Naive thymus-derived CD8-positive, alpha-beta T cell (primary cell): ENCODE measurements at places on chromosomes 6 and 20.

DNA sequence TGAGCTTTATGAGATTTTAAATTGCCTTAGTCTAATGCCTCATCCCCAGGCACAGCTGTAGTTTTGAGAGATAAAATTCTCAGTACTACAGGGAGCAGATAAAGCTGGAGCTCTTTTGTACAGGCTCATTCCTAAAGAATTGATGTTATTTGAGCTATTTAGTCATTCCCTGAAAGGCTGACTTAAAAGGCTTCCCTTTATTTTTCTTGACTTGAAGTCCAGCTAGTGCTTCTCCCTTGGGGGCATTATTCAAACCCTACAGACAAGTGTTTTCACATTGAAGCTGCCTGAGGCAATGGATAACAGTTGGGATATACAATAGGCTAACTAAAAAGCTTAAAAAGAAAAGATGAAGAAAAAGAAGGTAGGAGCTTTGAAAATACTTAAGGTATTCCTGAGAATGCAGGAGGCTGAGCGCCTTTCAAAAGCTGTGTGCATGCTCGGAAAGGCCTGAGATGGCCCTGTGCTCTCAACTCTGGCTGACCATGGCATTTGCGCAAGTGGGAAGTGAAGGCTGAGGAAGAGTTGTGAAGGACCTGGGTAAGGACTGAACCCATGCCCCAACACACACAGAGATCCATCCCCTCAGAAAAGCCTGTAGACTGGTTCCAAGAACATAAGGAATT is 315.1 kb downstream of the SMOC2 start:
- H3K4me1 ChIP-seq = no peaks in the 10 kb centered on the region
- H3K36me3 ChIP-seq = peaks cover 1% of the 10 kb centered on the region
- H3K4me3 ChIP-seq = no peak overlapping the region
- DNase-seq = no peak

DNA sequence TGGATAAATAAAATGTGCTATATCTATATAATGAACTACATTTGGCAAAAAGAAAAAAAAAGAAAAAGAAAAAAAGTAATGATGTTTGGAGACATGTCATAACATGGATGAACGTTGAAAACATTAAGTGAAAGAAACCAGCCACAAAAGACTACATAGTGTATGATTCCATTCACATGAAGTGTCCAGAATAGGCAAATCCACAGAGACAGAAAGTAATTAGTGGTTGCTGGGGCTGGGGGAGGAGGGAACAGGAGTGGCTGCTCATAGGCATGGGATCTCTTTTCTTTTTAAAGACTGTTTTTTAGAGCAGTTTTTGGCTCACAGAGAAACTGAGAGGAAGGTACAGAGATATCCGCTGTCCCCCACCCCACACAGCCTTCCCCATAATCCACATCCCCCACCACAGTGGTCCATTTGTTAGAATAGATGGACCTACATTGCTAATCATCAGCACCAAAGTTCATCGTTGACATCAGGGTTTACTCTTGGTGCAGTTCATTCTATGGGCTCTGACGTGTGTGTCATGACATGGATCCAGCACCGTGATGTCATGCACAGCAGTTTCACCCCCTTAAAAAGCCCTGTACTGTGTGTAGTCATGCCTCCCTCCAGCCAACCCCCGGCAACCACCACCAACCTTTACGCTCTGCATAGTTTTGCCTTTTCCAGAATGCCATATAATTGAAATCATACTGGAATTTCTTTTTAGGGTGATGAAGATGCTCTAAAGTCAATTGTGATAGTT is 240.9 kb upstream of the RREB1 start:
- no peak overlapping the region for H3K27ac ChIP-seq
- H3K4me3 ChIP-seq = no peak overlapping the region
- no peaks in the 10 kb centered on the region for H3K36me3 ChIP-seq
- peaks cover 9% of the 10 kb centered on the region for H3K27me3 ChIP-seq

DNA sequence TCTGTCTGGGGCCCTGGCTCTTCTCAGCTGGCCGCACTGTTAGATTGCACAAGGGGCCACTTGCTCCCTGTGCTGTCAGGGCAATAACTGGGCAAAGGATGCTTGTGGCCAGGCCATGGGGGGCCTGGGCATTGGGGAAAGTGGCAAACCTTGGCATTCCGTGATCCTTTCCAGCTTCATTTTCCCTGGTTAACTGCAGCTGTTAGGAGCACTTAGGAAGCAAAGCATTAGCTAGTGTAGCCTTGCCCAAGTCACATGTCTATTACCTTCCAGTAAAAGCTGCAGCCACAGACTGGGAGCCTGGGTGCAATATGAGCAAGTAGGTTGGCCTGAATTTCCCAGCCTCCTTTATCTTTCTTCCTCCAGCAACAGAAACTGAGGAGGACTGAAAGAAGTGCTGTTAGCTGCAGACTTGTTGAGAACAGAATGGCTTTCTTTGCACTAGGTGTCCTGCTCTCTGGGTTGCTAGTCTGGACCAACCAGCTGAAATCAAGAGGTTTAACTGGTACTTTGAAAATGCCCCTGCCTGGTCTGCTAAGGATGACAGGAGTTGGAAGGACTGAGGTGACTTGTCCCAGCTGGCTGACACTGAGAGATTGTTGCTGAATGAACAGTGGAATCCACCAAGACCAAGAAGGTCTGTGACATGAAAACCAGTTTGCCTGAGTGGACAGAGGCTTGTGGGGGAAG is 312.3 kb upstream of the SUPT3H start:
- no peaks in the 10 kb centered on the region for H3K36me3 ChIP-seq
- no peak for DNase-seq
- no peaks in the 10 kb centered on the region for H3K4me1 ChIP-seq
- no peak overlapping the region for H3K4me3 ChIP-seq
- no peaks in the 10 kb centered on the region for H3K27me3 ChIP-seq

DNA sequence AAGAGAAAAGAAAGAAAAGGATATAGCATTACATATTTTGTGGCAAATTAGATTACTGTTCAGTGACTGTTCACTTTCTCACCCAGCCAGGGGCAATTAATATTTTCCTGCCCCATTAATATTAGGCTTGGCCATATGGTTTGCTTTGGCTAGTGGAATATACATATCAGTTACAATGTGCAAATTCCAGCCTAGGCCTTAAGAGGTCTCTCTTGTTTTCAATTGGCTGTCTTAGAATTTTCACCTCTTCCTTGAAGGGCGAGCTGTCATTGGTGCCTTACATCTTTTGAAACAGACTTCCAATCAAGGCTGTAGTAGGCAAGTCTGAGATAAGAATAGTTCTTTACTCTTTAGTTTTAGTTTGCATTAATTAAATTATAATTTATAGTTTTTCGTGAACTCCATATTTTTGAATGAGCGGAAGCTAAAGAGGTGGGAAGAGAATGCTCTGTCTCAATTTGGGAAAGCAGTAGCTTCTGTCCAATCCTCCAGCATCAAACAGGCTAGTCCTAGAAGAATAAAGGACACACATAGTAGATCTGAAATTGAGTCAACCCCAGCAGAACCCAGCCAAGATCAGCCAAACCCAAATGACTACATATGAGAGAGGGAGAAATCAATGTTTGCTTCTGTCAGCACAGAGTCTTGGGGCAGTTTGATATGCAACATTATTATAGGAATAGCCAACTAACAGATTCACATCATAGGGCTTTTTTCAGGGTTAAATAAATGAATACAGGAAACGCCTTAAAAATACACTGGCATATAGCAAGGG is 6.3 kb upstream of the CSNK2A1 start:
- peaks cover 33% of the 10 kb centered on the region for H3K27me3 ChIP-seq
- no peaks in the 10 kb centered on the region for H3K36me3 ChIP-seq
- no peaks in the 10 kb centered on the region for H3K4me1 ChIP-seq
- no peak overlapping the region for H3K27ac ChIP-seq

DNA sequence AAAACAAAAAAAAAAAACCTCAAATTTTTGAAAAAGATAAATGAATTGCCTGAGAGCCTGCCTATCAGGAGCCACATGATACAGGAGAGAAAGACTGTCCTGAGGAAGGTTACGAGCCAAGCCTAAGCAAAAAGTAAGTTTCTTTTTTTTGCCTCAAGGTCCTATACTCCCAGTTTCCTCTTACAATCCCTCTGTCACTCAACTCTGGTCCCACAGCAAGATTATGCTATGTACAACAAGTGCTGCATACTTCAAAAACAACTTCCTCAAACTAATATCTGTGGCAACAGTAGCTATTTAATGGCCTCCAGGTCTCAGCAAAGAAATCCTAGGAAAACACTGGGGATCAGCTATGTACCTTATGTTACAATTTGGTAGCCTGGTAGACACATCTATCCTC is 46.8 kb downstream of the PLN start:
- no peak overlapping the region for H3K27ac ChIP-seq
- H3K27me3 ChIP-seq = no peaks in the 10 kb centered on the region
- DNase-seq = no peak
- H3K4me3 ChIP-seq = no peak overlapping the region

DNA sequence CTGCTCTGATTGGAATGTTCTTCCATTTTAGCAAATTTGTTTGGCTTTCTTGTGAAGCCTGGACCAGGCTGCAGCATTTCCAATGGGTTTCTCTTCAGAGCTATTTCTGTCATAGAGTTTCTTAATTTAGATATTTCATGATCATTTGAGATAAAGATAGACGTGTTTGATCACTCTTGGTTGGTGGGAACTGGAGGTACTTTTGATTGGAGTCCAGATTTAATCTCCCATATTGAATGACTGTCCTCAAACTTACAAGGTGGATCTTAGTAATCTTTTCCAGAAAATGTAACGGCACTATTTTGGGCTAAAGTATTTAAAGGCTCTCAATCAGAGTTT is 29.2 kb downstream of the RNF144B start:
- no peak overlapping the region for H3K4me3 ChIP-seq
- DNase-seq = no peak
- H3K4me1 ChIP-seq = peaks cover 13% of the 10 kb centered on the region

- H3K27ac ChIP-seq = no peak overlapping the region
- no peak for DNase-seq
- no peaks in the 10 kb centered on the region for H3K27me3 ChIP-seq
- H3K4me3 ChIP-seq = no peak overlapping the region
- H3K4me1 ChIP-seq = no peaks in the 10 kb centered on the region
- H3K36me3 ChIP-seq = peaks cover 5% of the 10 kb centered on the region
Observed at GRCh38 chr6:7846966-7847818, 63.4 kb downstream of the TXNDC5 start.

- no peak for DNase-seq
- H3K4me3 ChIP-seq = no peak overlapping the region
- no peaks in the 10 kb centered on the region for H3K4me1 ChIP-seq
Observed at GRCh38 chr6:102039441-102039840, 645.9 kb downstream of the GRIK2 start.

GRCh38 chr6:99350573-99350972 is 1.1 kb upstream of the FAXC start:
- peaks cover 58% of the 10 kb centered on the region for H3K27me3 ChIP-seq
- no peak for DNase-seq
- no peak overlapping the region for H3K4me3 ChIP-seq
- no peaks in the 10 kb centered on the region for H3K36me3 ChIP-seq
- no peak overlapping the region for H3K27ac ChIP-seq
- H3K4me1 ChIP-seq = peaks cover 5% of the 10 kb centered on the region

- H3K36me3 ChIP-seq = no peaks in the 10 kb centered on the region
- peaks cover 16% of the 10 kb centered on the region for H3K27me3 ChIP-seq
- no peak overlapping the region for H3K4me3 ChIP-seq
- no peaks in the 10 kb centered on the region for H3K4me1 ChIP-seq
- DNase-seq = no peak
Observed at GRCh38 chr6:69578361-69578890, 218.4 kb downstream of the LMBRD1 start.
